HCT116 (cell line): ENCODE measurements at places on chromosomes 2 and 18. TPM values are rescaled to one million over a fixed set of nuclear protein-coding genes. Genes with fewer than 3 reads are reported as not detected.

DNA sequence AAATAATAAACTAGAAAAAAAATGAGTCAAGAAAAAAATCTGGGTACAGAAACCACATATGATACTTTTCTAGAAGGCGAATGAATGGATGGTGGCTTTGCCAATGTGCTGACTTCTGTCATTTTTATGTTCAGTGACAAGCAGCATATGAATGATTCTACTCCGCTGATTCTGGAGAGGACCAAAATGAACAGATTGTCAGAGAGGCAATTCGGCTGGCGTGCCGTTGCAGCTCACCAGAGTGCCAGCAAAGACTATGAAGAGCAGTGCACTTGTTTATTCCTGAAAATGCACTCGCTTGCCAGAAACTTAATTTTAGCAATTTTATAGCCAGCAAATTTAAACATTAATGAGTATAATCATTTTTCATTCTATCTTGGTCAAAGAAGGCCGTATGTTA, 105.9 kb upstream of the NYAP2 start:
- no peak for DNase-seq

The ZNF804A gene
- total RNA-seq, result 0.61 TPM

GRCh38 chr2:239985356-239985755, 39.8 kb downstream of the NDUFA10 start:
- DNase-seq, result no peak

The TGFA gene
- 50.1 TPM for total RNA-seq

The C2orf80 gene
- total RNA-seq, result not detected
